Nucleus accumbens (tissue), 56 donors: ENCODE measurements at places on chromosomes 12 and 14.

GRCh38 chr12:10673659-10674384 is at the start of gene STYK1:
Gene STYK1, minus strand, starts transcription at chr12:10674052. Its CDS starts 39,434 bp downstream, at chr12:10634618.
- DNase-seq: peak; percentile 57

DNA sequence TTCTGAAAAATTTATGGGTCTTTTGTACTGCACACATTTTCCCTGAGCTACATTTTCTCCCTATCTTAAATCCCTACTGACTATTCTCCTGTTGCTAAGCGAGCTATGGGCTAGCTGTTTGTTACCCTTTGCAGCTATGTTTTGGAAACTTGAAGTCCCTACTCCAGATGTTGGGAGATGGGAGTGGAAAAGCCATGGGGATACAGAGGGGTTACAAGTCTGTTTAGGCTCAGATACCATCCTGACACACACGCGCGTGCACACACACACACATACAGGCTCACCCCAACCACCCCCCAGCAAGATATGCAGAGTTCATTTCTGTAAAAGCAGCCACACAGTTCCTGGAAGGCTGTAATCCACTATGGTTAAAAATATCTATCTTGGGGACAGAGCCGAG is 15.8 kb downstream of the ATP5MC2 start:
- DNase-seq: no peak

DNA sequence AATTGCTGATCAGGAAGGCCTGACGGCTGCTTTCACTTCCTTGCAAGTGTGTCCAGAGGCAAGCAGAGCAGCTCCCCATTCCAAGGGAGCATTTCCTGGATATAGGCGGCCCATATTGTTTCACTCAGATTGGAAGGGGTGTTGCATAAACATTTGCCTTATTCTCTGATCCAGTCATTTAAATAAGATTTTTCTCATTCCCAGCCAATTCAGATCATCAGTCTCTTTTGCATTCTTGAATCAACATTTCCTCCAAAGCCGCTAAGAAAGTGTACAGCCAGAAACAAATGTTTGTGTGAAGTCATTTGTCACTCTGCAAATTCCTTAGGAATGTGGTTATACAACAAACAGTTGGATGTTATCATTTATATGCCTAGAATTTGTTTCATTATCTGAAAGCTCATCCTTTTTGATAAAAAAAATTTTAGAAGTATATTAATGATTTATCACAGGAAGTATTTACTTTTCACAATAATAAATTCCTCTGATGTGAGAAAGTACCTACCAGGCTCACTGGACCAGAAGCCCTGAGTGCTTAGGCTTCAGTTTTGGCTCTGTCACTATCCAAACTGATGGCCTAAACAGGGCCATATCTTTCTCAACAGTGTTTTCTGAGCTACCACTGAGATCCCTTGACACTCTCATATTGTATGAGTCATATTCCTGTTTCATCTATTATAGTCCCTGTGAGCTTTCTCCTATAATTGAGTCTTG is 379.6 kb downstream of the CCDC91 start:
- DNase-seq: no peak

GRCh38 chr12:2414810-2415567 is 362.2 kb downstream of the CACNA1C start:
- no peak for DNase-seq

DNA sequence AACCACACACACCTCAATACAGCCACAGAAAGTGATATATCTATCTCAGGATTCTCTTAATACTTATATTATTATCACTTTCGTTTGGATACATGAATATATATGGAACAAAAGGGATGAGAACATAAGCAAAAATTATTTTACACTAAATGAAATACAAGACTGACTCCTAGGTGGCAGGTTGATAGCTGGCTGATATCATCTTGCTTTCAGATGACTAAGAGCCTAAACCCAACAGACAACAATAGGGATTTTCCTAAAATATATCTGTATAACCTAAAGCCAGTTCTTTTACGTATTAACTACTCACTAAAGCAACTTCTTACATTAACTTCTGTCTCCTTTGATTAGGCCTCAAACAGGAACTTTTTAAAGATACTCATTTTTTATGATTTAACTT is 65.1 kb downstream of the BAZ1A start:
- no peak for DNase-seq

- DNase-seq: no peak
These were observed 38.6 kb upstream of the LRTM2 start for GRCh38 chr12:1781772-1782171.

DNA sequence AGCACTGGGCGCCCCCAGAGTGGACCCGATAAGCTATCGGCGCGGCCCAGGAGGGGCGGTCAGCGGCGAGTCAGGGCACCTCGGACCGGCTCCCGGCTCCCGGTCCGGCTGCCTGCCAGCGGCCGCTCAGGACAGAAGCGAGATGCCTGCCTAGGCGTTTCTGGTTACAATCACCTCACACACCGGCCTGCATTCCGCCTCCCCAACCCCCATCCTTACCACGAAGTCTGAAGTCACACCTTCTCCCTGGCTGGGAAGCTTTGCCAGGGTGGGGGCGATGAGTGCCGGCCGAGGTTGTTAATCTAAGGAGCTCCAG is 42.6 kb upstream of the TBX5 start:
- DNase-seq: no peak

DNA sequence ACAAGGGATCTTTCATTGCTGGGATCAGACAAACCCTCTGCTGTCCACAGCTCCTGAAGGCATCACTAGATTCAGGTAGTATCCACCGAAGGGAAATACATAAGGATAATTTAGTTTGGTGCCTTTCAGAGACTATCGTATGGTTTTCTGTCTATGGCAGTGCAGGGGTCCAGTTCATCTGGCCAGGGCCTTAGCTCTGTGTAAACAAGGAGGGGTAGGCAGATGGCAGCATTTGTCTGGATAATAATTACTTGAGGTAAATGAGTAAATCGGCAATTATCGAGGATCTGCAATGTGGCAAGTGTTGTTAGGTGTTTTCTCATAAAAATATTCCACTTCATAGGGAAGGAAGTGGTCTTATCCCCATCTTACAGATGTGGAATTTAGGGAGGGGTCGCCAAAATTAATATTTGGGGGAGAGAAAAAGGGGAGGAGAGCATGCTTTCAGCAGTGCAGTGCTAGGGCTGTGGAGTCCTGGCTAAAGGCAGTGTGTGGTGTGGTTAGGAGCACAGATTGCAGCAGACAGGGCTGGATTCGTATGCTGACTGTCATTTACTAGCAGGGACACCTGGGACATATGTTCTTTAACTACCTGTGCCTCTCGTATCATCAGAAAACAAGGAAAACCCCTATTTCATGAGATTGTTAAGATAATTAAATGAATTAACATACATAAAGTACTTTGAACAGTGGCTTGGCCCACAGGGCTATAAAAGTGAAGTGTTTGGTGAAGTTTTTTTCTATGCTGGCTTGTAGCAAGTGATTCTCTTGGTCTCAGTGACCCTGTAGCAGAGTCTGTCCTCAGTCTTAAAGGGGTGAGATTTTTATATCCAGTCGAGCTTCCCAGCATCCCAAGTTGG is 27.1 kb downstream of the RASSF8 start:
- DNase-seq: no peak

GRCh38 chr12:97322388-97322787 is 140.2 kb upstream of the RMST start:
- DNase-seq: no peak

DNA sequence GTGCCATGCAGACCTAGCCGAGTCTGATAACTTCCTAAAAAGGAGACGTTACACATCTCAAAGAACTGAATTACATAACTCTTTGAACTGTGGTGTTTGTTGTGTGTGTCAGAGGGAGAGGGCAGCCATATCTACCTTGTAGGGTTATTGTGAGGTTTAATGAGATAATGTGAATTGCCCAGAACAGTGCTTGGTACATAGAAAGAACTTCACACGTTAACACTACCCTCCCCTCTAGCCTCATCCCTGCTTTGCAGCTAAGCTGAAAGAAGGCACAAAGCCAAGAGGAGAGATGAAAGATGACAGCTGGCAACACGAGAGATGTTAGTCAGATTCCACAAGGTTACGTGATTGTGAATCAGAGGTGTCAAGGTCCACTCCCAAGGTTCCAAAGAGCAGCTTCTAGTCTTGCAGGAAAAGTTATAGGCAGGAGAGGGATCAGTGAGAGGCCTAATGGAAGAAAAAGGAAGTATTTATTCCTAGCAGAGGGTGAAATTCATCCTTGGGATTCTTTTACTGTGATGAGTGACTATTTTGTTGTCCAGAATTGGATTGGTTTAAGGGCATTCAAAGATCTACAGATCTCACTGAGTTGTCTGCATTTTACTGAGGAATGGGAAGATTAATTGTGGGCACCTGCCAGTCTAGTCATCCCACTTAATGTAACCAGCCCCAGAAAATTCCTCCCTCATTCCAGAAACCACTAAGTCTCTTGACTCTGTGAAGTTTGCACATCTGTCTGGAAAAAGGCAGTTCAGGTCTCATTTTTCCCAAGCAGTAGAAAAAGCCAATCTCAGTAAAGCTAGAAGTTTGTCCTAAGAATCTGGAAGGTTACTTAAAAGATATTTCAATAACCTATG is 25.9 kb upstream of the WNK1 start:
- no peak for DNase-seq

DNA sequence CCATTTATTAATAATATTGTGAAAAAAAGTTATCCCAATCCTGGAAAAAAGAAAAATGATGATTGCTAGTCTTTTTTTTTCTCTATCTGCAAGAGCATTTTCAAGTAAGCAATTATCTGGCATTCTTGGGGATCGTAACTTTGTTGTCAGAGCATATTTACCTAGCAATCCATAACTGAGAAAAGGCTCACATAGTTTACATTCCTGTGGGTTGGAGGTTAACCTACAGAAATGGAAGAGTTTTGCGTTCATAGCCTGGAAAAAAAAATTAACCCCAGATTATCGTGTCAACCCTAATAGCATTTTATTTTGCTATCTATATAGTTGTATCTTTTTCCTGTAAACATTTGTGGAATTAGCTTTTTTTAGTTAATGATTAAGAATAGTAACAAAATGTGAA is 292.3 kb downstream of the DAD1 start:
- no peak for DNase-seq

DNA sequence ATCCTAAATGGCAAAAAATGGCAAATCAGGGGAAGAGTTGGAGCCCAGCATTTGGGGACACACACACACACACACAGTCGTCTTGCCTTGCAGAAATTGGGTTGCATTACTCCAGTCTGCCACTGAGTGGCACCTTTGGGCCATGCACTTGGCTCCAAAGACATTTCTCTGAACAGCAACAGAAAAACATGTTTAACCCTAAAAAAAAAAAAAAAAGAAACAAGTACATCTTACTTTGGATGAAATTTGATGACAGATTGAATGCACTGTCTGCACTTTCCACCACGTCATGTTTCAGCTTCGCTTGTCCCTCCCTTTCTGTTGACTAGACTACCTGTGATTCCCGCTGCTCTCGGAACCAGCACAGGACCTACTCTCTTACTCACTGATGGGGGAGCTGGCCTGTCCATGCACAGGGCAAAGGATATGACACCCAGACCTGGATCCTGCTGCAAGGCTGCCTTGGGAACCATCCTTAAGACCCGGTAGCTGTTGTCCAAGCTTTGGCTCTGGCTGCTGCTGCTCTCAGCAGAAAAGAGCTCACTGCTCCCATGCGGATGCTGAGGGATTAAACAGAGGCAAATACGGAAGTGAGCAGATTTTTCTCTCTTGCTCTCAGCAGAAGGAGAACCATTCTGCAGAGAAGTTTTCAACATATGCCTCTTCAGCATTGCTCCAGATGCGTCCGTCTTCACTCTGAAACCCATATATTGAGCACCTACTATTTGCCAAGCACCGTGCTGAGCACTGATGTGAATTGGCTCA is 376.8 kb downstream of the DPF3 start:
- DNase-seq: peak; percentile 31

GRCh38 chr12:118611295-118611694 is 234.9 kb downstream of the SUDS3 start:
- DNase-seq: no peak

DNA sequence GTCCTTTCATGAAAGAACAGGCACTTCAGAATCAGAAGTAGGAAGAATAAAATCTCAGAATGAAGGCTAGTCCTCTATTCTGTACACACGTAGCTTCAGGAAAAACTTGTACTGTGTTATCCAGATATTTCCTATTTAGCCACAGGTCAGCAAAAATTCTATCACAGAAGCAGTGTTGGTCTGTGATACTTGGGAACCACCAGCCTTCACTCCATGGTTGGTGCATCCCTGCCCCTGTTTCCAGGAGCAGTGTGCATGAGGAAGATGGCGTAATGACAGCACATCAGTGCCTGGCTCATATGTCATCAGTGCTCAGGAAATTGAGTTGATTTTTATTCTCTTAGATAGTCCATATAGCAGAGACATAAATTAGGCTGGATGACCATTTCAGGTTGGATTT is 87.7 kb downstream of the SAMD4A start:
- no peak for DNase-seq

- DNase-seq: no peak
These were observed 27.5 kb downstream of the TCHP start for GRCh38 chr12:109927622-109928021.

DNA sequence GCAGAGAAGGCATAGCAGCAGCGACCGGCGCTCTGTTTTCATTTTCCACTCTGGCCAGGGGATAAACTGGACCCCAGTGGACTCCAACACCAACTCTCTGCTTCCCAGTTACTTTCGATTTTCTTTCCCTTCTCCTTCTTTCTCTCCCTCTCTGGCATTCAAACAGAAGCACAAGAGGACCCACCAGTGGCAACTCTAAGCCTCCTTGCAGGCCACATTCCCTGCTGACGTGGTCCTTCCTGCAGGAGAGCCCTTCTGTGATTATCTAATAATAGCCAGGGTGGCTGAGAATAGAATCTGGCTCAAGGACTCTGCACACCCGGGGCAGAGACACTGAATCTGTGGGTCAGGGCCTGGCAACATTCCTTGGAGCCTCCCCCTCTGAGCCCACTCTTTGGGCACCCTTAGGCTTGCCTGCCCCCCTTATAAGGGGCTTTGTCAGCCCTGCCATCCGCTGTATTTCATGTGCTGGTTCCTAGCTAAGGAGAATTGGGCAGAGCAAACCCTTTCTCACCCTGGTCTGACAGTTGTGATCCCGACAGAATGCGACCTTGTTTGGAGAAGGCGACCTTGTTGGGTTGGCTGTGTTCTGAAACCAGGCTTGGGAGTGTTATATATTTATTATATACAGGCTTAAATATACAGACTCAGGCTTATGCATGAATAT is 8.2 kb upstream of the HOXC6 start:
- DNase-seq: no peak

GRCh38 chr14:49849213-49849847 is 3.3 kb downstream of the NEMF start:
- no peak for DNase-seq

DNA sequence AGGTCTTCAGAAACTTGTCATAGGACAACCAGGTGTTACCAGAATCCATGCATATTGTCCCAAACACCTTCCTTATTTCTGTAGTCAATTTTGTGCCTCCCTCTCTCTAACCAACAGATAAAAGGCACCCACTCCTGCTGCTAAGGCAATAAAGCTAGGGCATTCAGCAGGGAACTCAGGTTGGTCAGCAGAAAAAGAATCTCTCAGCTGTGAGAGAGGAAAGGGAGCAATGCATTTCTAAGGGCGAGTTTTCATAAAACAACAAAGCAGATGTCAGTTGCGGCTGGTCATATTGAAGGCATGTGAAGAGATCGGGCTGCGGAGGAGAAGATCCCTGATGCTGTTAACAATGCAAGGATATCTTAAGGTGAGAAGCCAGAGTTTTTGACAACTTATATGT is 7.4 kb upstream of the POU6F1 start:
- DNase-seq: no peak

GRCh38 chr12:14621826-14622225 is 54.1 kb upstream of the PLBD1 start:
- no peak for DNase-seq
